ENCODE measurements at places on chromosomes 7 and 10. TPM values are rescaled to one million over a fixed set of nuclear protein-coding genes. Genes with fewer than 3 reads are reported as not detected.

GRCh38 chr10:75726522-75727483, 295.4 kb downstream of the LRMDA start:
- no peaks in the 10 kb centered on the region for H3K36me3 ChIP-seq
- H3K27ac ChIP-seq: no peak overlapping the region
- H3K27me3 ChIP-seq: no peaks in the 10 kb centered on the region

DNA sequence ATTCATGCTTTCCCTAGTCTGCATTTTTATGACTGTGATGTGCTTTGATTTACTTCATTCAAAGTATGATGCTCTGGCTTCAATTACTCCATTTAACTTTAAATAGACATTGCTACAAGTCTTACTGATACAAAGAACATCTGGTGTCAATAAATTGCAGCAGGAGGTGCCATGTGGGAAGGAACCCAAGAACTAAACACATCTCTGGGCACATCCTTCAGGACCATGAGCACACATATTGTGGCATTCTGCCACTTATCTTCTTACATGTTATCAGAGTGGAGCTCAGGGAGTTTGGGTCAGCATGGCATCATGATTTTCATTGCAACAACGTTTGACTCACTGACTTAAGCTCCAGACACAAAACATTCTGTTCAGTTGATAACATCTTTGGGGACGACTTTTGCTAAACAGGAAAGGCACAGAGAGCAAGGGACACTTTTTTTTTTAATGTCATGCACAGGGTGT, 227.0 kb downstream of the DKK1 start:
- H3K27ac ChIP-seq: no peak overlapping the region
- no peaks in the 10 kb centered on the region for H3K27me3 ChIP-seq
- H3K4me1 ChIP-seq: no peaks in the 10 kb centered on the region
- H3K36me3 ChIP-seq: no peaks in the 10 kb centered on the region
- DNase-seq: no peak

- H3K27ac ChIP-seq: no peak overlapping the region
- no peaks in the 10 kb centered on the region for H3K4me1 ChIP-seq
- no peak overlapping the region for H3K4me3 ChIP-seq
- H3K27me3 ChIP-seq: no peaks in the 10 kb centered on the region
- H3K36me3 ChIP-seq: no peaks in the 10 kb centered on the region
- no peak for DNase-seq
Measured at GRCh38 chr7:34277016-34277802, 371.9 kb downstream of the BMPER start.

DNA sequence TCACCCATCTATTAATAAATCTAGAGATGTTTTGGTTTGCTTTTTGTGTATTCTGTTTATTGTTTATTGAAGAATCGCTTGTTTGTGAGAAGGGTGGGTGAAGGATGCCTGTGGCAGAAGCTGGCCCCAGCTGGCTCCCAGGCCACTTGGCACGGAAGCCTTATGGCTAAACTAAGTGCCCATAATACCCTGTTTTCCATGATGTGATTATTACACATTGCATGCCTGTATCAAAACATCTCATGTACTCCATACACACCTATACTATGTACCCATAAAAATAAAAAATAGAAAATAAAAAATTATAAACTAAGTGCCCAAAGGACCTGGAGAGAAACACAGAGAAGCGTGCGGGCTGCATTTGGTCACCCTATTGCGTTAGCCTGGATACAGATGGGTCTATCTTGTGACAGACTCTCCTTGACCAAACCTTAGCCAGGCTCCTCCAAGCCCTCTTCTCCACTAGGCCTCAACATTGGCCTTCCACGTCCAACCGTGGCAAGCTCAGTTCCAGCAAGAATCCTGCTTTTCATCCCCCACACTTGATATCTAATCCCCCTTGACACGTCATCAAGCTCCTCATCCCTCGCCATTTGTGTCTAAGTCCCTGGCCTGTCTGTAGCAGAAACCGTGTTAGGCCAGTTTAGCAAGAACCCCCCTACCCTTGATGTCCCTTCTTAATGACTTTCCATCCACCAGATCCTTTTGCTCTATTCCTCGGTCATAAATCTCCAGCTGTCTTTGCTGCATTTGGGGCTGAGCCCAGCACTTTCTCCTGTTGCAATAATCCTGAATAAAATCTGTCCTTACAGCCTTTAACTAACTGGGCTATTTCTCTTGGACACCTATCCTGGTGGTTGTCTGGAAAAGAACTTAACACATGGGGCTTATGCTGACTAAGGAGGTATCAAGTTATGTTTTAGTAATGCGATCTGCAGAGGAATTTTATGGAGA, 245.2 kb downstream of the TNS3 start:
- no peaks in the 10 kb centered on the region for H3K27me3 ChIP-seq
- no peak for DNase-seq
- peaks cover 11% of the 10 kb centered on the region for H3K4me1 ChIP-seq
- H3K36me3 ChIP-seq: no peaks in the 10 kb centered on the region
- no peak overlapping the region for H3K4me3 ChIP-seq

DNA sequence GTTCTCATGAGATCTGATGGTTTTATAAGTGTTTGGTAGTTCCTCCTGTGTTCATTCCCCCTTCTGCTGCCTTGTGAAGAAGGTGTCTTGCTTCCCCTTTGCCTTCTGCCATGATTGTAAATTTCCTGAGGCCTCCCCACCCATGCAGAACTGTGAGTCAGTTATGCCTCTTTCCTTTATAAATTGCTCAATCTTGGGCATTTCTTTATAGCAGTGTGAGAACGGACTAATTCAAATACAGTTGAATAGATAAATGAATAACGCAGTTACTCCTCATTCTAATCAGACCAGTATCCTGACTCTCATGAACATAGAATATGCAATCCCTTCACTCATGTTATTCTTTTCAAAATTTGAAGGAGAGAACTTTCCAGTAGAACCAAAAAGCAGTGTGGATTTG, 375.0 kb upstream of the FZD8 start:
- no peak overlapping the region for H3K27ac ChIP-seq
- no peak overlapping the region for H3K4me3 ChIP-seq
- H3K4me1 ChIP-seq: no peaks in the 10 kb centered on the region
- no peak for DNase-seq

DNA sequence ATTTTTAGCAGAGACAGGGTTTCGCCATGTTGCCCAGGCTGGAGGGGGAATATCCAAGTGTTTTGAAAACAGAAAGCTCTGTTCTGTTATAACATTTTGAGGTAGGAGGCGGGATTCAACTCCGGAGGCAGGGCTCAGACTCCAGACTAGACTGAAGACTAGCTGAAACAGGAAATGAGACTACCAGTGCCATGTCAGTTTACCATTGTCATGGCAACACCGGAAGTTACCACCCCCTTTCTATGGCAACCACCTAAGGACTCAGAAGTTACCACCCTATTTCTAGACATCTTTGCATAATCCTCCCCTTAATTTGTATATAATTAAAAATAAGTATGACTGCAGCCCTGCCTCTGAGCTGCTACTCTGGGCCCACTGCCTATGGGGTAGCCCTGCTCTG, 1069.1 kb upstream of the AUTS2 start:
- no peaks in the 10 kb centered on the region for H3K4me1 ChIP-seq
- no peak overlapping the region for H3K4me3 ChIP-seq
- H3K27ac ChIP-seq: no peak overlapping the region
- H3K27me3 ChIP-seq: no peaks in the 10 kb centered on the region
- DNase-seq: no peak

GRCh38 chr10:7969623-7970022, 84.9 kb upstream of the GATA3 start:
- DNase-seq: no peak
- no peaks in the 10 kb centered on the region for H3K36me3 ChIP-seq
- no peaks in the 10 kb centered on the region for H3K4me1 ChIP-seq
- no peak overlapping the region for H3K4me3 ChIP-seq
- no peak overlapping the region for H3K27ac ChIP-seq

DNA sequence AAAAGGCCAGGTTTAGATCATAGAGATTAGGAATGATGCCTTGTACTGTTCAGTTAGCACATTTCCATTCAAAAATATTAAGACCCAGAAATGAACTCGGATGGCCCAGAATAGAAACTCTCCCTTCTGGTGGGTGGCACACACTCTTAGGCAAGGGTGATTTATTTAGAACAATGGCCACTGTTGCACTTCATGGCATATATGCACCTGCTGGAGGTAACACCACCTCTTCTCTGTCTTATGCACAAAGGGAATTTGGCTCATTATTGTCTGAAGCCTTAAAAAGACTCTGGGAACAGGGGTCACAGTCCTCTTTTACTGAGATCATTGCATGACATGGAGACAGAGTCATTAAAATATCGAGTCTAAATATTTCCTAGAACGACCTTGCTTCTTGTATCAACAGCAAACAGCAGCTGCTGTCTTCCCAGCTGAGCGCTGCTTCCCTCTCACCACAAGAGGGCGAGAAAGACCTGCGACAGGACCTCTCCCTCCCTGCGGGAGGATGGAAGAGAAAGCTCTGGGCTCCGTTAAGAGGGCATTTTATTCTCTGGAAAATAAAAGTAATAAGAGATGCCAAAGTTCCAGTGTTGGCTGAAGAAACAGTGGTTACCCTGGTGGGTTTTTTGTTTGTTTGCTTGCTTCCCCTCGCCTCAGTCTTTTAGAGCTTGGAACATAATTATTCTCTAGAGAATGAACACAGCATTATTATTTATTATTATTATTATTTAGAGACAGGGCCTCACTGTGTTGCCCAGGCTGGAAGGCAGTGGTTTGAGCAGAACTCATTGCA, 13.5 kb upstream of the BAMBI start:
- no peak overlapping the region for H3K4me3 ChIP-seq
- H3K27me3 ChIP-seq: no peaks in the 10 kb centered on the region
- DNase-seq: peak; percentile 83
- H3K27ac ChIP-seq: peak overlapping the region; percentile 36
- peaks cover 5% of the 10 kb centered on the region for H3K4me1 ChIP-seq
- no peaks in the 10 kb centered on the region for H3K36me3 ChIP-seq

- no peaks in the 10 kb centered on the region for H3K27me3 ChIP-seq
- no peak overlapping the region for H3K4me3 ChIP-seq
Measured at GRCh38 chr7:119963654-119964053, 309.3 kb upstream of the KCND2 start.

GRCh38 chr10:15588151-15588550, 131.6 kb downstream of the ITGA8 start:
- H3K27me3 ChIP-seq: no peaks in the 10 kb centered on the region
- H3K27ac ChIP-seq: no peak overlapping the region
- no peak for DNase-seq

DNA sequence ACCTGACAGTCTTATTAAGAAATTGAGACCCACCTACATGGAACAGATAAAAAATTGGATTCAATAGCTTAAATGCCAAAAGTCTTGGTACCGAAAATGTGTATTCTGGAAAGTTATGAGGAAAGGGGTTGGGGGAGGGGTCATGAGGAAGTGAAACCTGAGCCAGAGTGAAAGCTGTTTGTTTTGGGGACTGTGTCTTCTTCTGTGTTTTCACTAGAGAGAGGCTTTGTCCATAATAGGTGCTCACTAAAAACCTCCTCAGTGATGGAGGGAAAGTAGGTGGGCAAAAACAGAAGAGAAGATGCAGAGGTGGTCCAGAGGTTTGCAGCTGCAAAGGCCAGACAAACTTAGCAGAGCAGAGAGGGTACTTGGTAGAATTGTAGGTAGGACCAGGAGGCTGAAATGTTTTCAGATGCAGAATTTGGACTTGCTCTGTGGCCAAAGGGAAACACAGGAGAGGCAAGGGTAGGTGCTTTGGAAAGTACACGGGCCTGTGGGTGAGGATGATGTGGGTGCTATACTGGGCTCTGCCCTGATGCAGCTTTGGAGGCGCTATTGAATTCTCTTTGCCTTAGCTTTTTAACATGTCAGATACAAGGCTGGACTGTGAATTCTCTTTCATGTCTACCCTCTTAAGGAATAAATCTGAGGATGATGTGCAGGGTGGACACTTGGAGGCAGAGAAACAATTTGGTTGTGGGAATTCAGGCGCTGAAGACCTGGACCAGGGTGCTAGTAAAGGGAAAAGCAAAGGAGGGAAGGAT, 254.6 kb downstream of the PTEN start:
- no peak overlapping the region for H3K4me3 ChIP-seq
- H3K27me3 ChIP-seq: no peaks in the 10 kb centered on the region
- H3K27ac ChIP-seq: no peak overlapping the region

- H3K36me3 ChIP-seq: no peaks in the 10 kb centered on the region
- H3K4me1 ChIP-seq: peaks cover 3% of the 10 kb centered on the region
- no peak overlapping the region for H3K27ac ChIP-seq
- DNase-seq: no peak
Measured at GRCh38 chr7:5043661-5044060, 2.0 kb upstream of the RBAK start.

PDK4 gene
- polyA plus RNA-seq: 204 TPM

ELMO1 gene
- 8.9 TPM for polyA plus RNA-seq

SLC39A12 gene
- not detected for polyA plus RNA-seq

BLNK gene
- 0.65 TPM for polyA plus RNA-seq

SLC18A2 gene
- polyA plus RNA-seq: 6.7 TPM

AZGP1 gene
- polyA plus RNA-seq: 5.4 TPM

PIP gene
- polyA plus RNA-seq: not detected

ZNF12 gene
- 14.1 TPM for polyA plus RNA-seq
